ENCODE measurements at places on chromosomes 1 and 21. TPM values are rescaled to one million over a fixed set of nuclear protein-coding genes. Genes with fewer than 3 reads are reported as not detected.

Gene SPRR2A
- total RNA-seq = not detected

Gene MTARC2
- total RNA-seq = not detected

DNA sequence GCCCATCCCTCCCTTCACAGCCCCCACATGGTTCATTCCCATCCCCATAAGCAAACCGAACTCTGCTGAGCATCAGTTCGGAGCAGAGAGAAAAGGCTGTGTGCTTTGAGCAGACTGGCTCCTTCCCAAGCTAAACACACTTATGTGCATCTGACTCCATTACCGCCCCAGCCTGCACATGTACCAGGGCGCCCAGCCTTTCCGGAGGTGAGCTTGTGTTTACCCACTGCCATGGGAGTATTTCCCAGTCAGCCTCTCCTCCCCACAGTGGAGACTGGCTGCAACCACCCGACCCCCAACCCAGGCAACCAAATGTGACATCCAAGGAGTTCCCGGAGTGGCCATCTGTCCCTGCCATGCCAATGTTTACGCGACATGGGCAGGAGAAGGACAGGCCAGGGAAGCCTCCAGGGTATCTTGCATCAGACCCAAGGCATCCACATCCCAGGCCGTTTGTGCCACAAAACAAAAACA lies 9.4 kb downstream of the TIAM1 start:
- DNase-seq = no peak

GRCh38 chr1:18263547-18264120 lies 156.0 kb downstream of the IGSF21 start:
- DNase-seq = no peak

Gene FMN2
- not detected for total RNA-seq

Measured in activated CD4-positive, alpha-beta memory T cell treated with anti-CD3 and anti-CD28 coated beads, Interleukin-2, amount 10 ng/mL, durations not matched to agents 7 days and 5 days (primary cell).